Stimulated activated CD8-positive, alpha-beta memory T cell treated with anti-CD3 and anti-CD28 coated beads, Interleukin-4, amount 100 ng/mL, for 4 hours (primary cell): ENCODE measurements at places on chromosomes 4 and X.

DNA sequence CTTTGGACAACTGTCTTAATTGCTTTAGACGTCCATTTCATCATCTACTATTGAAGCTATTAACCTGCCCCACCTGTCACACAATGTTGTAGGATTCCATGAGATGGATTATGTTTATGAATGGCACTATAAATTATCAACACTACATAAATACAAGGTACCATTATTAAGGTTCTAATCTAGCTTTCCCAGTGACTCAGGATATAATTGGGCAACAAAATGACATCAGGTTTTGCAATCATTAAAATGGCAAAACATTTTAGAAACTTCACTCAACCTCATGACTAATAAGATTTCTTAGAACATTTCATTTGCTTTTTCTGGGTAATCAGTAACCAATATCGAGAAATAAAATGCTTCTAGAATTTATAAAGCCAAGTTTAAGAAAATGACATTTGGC lies 9.2 kb downstream of the HOPX start:
- DNase-seq = no peak

DNA sequence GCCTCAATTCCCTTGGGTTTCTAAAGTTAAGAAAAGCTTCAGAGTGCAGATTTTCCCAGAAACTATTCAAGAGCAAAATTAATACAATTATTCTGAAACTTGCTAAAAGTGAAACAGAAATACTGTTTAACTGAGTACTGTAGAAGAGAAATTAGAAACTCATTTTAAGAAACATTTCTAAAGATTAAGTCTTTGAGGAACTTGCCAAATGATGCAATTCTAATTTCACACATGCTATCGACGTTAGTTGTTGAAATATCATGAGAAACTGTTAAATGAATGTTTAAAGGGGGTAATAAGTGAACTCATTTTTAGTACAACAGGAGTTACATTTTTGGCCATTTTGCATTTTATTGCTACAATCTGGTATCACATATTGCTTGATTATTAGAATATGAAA lies 125.3 kb upstream of the MAOA start:
- no peak for DNase-seq

DNA sequence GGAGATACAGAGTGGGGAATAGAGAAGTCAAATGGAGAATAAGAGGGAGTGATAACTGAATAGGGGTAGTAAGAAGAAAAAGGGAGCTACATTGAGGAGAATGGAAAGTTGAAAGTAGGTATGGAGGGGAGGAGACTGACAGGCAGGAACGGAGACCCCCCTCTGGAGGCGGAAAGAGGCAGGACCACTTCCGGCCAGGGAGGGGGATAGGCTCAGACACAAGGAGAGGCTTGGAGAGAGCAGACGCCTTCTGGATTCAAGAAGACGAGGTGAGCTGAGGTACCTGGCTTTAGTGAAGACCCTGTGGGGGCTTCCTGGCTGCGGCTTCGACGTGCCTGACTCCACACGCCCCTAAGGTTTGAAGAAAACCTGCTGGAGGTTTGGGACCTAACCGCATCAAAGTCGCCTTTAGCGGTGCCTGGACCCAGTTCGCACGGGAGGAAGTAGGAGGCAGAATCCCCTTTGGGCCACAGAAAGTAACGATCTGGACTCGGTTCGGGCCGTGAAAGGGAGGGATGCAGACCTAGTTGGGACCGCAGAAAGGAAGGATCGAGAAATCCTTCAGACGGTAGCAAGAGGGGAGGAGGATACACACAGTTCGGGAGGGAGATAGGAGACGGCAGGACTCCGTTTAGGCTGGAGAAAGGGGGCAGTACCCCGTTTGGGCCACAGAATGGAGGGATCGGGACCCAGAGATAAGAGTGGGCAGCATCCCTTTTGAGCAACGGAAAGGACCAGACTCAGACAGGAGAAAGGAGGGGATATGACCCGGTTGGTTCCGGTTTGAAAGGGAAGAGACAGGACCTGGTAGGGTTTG lies at the start of gene TRO:
Gene TRO, plus strand, starts transcription at position 215 of the 817 bp plus-strand sequence. CDS start 1,423 bp downstream, outside the sequence.
- DNase-seq = no peak

DNA sequence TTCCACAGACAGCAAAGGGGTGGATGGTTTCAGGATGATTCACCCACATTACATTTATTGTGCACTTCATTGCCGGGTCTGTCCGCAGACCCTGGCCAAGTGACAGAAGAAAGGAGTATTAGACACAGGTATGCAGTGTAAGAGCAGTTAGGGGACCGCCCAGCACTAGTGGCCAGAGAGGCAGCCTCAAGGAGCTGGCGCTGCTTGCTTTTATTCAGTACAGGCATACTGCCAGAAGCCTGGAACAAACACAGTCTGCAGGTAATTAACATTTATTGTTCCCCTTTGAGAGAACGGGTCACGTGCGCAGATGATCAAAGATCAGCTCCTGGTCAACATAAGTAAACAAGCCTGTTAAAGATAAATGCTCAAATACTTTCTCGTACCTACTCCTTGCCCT lies 1639.0 kb upstream of the IGFBP7 start:
- DNase-seq = no peak

DNA sequence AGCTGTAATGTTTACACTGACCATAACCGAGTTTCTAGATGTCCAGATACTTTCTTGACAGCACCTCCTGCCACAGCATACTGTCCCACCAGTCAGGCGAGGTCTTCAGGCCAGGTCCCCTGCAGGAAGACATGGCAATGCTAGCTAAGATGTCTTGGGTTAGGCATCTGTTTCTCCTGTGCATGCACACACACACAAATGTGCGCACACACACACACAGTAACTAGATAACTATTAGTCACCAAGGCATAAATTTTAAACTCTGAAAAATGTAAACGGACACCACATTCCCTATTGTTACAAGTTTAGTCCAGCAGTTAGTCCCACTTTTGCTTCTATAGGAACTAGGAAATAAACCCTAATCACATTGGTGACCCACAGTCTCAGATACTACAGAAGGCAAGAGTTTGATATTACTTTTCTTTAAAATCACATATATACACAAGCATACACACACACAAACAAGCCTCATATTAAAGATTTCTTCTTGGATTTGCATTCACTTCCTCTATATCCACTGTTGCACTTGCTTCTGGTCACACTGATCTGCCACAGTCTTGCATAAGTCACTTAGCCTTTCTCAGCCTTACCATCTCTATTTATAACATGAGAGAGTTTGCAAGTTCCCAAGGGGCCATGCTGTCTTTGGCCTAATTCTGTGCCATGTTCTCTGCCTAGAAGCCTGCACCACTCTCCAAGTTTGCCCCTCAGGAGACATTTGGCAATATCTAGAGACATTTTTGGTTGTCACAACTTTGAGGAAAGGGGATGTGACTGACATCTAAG lies 32.2 kb downstream of the IL21 start:
- DNase-seq = no peak

DNA sequence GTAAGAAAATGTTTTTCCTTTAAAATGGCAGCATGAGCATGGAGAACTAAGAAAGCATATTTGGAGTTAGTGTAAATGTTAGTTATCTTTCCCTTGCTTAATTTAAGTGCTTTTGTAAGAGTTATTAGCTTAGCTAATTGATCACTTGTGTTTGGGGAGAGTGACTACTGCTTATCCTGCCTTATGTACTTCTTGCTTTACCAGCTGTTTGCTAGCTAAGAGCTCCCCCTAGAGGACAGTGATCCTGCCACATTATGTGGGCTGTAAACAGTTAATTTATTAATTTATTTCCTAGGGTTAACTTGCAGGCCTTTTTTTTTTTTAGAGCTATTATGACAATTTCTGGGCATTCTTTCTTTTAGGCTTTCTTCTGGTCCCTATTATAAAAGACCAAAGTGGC lies 435.8 kb downstream of the MAGEB5 start:
- DNase-seq = no peak

GRCh38 chrX:155333544-155334100 lies 792 bp downstream of the CLIC2 start:
- no peak for DNase-seq

GRCh38 chr4:24164797-24165196 lies 274.9 kb upstream of the PPARGC1A start:
- no peak for DNase-seq

- no peak for DNase-seq
Measured at GRCh38 chrX:12013211-12013618, 125.1 kb upstream of the FRMPD4 start.

GRCh38 chrX:123121241-123121640 lies 62.8 kb upstream of the GRIA3 start:
- DNase-seq = no peak

GRCh38 chr4:120680647-120681228 lies 241.8 kb downstream of the PRDM5 start:
- DNase-seq = no peak

DNA sequence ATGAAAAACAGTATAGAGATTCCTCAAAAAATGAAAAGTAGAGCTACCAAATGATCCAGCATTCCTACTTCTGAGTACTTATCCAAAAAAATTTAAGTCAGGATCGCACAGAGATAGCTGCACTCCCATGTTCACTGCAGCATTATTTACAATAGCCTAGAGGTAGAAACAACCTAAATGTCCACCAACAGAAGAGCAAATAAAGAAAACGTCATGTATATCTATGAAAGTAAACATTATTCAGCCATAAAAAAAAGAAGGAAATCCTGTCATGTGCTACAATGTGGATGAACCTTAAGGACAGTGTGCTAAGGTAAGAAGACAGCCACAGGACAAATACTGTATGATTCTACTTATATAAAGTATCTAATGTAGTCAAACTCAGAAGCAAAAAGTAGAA lies 12.4 kb downstream of the THOC2 start:
- no peak for DNase-seq

- no peak for DNase-seq
Measured at GRCh38 chrX:70013466-70014381, 36.0 kb downstream of the AWAT2 start.

GRCh38 chr4:56084851-56085250 lies 136.1 kb downstream of the CEP135 start:
- no peak for DNase-seq

GRCh38 chr4:184143770-184144564 lies 73.7 kb downstream of the ENPP6 start:
- DNase-seq = no peak

GRCh38 chr4:68316193-68316969 lies 33.5 kb downstream of the YTHDC1 start:
- no peak for DNase-seq

DNA sequence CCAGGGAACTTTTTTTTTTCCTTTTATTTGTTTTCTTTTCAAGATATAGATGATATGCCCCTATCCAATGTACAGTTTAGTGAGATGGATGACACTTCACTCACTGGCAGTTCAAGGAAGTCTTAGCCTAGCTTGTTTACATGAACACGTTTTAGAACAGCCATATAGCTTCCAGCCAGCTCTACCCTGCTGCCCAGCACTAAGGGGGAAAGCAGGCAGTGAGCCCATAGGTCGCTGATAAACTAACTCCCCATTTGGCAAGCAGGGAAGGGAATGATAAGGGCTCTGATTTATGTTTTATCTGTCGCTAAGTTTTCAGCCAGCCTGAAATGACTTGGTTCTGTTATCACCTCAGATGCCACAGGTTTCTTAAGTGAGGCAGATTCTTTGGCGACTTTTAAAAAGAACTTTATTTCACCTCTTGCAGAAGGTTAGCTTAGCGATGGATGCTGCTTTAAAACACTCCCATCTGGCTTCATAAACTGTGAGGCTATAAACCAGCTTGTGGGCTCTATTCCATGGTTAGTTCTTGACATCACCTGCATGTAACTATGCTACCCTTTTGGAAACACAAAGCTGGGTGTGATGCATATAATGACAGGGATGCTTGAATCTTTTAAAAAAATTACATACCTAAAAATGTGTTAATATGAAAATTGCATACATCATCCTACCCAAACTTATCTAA lies 348.4 kb downstream of the FBXO8 start:
- DNase-seq = no peak

DNA sequence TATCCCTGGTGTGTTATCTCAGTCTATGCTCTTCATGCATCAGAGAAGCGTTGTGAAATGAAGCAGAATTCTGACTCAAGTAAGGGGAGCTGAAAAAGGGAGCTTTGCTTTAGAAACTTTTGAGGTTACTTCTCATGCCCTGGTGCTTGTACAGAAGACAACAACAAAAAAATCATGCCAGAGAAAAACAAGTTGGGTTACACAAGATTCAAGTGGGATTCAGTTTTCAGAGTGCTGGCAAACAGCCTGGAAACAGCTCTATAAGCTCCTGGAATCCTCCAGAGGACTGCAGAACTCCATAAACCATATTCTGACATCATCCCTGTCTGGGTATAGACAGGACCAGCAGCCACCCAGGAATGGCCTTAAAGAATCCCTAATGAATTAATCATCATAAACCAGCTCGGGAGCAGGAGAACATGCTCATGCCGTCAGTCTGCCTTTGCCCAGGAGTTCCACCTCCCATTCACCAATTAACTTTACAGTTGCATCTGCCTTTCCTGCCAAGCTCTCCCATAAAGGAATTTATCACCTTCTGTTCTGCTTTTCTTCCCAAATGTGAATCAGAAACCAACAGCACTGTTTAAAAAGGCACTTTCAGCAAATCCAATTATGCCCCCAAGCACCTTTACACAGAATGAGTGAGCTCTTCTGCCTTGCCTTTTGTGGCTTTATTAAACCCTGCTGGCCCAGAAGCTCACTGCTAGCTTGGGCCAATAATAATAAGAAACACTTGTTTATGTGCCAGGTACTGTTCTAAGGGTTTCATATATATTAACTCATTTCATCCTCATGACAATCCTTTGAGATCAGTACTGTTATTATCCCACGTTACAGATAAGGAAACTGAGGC lies 54.5 kb upstream of the FBXW7 start:
- DNase-seq = no peak

GRCh38 chrX:29561417-29561816 lies 653.9 kb upstream of the MAGEB2 start:
- DNase-seq = no peak

GRCh38 chrX:68698942-68699341 lies 51.5 kb downstream of the STARD8 start:
- no peak for DNase-seq
